Thymus (tissue), 14 donors: ENCODE measurements at places on chromosomes 13 and 19. TPM values are rescaled to one million over a fixed set of nuclear protein-coding genes. Genes with fewer than 3 reads are reported as not detected.

PDX1 gene
- not detected for total RNA-seq

NLRP12 gene
- total RNA-seq = 0.24 TPM

RNF113B gene
- total RNA-seq = not detected

DHRS12 gene
- total RNA-seq = 7.5 TPM

MKNK2 gene
- 59.4 TPM for total RNA-seq

FFAR2 gene
- total RNA-seq = 0.47 TPM

FXYD3 gene
- total RNA-seq = 22.8 TPM

GARIN5A gene
- total RNA-seq = 2.9 TPM

ELOF1 gene
- total RNA-seq = 54.9 TPM

DNA sequence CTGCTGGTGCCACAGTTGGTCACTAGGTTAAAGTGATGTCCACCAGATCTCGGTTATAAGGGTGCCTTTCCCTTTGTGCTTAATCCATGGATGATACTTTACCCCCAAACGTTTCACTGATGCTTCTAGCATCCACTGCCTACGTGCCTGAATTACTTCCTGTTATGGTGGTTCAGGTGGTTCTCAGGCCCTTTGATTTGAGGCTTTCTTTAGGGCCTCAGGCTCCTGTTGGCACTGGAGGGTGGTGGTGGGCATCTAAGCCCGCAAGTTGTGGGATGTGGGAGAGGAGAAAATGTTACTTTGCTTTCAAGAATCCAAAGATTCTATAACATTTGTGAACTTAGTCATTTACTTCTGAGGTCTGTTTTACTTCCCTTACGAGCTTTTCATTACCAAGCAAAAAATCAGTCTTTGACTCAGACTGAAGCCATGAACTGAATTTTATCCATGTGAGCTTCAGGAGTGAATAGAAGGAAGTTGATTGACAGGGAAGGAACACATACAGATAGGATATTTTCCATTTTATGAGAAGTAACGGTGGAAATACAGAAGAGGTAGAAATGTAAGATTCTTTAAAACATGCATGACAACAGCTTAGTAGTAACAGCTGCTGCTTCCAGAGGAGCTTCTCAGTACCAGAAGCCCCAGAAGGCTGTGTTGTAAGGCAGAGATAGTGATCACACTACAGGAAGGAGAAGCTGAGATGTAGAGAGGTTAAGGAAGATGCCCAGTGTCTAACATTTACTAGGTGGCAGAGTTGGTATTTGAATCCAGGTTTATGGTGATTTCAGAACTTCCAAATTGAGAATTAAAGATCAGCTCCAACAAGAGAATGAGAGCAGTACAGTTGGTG, 65.0 kb downstream of the ARHGEF7 start:
- peaks cover 100% of the 10 kb centered on the region for H3K4me1 ChIP-seq
- DNase-seq = peak; percentile 92
- peaks cover 35% of the 10 kb centered on the region for H3K36me3 ChIP-seq
- H3K4me3 ChIP-seq = peak overlapping the region; percentile 13

- no peak for DNase-seq
- H3K4me3 ChIP-seq = no peak overlapping the region
- H3K27ac ChIP-seq = no peak overlapping the region
These were observed 36.1 kb downstream of the CEP89 start for GRCh38 chr19:32935629-32936028.

GRCh38 chr13:23748109-23748990, 140.8 kb downstream of the MIPEP start:
- H3K36me3 ChIP-seq = no peaks in the 10 kb centered on the region
- H3K4me3 ChIP-seq = no peak overlapping the region
- no peaks in the 10 kb centered on the region for H3K27me3 ChIP-seq
- H3K27ac ChIP-seq = no peak overlapping the region
- DNase-seq = no peak

- H3K27me3 ChIP-seq = peaks cover 25% of the 10 kb centered on the region
- H3K4me3 ChIP-seq = peak overlapping the region; percentile 51
- no peak overlapping the region for H3K27ac ChIP-seq
- H3K4me1 ChIP-seq = peaks cover 10% of the 10 kb centered on the region
These were observed 18.2 kb downstream of the IL17D start for GRCh38 chr13:20721454-20722357.

DNA sequence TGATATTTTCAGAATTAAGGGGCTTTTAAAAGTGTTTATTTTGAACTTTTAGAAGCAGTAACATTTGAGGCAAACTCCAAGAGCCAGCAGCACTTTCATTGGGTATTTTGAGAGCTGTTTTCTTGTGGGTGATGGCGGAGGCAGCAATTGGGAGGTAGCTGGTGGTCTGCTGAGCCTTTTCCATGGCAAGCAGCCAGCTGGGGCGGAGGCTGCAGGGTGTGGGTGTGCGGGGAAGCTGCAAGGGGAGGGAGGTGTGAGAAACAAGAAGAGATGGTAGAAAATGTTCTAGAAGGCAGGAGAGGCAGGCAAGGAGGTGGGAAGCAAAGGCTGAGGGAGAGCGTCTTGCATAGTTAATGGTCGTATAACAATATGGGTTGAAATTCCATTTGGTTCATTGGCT, 223.4 kb upstream of the HTR2A start:
- H3K27me3 ChIP-seq = no peaks in the 10 kb centered on the region
- H3K36me3 ChIP-seq = no peaks in the 10 kb centered on the region
- H3K4me1 ChIP-seq = no peaks in the 10 kb centered on the region
- no peak overlapping the region for H3K4me3 ChIP-seq

- DNase-seq = no peak
- no peaks in the 10 kb centered on the region for H3K27me3 ChIP-seq
- H3K36me3 ChIP-seq = peaks cover 18% of the 10 kb centered on the region
- H3K4me3 ChIP-seq = no peak overlapping the region
- no peak overlapping the region for H3K27ac ChIP-seq
These were observed 4.4 kb downstream of the MED26 start for GRCh38 chr19:16623576-16623975.

DNA sequence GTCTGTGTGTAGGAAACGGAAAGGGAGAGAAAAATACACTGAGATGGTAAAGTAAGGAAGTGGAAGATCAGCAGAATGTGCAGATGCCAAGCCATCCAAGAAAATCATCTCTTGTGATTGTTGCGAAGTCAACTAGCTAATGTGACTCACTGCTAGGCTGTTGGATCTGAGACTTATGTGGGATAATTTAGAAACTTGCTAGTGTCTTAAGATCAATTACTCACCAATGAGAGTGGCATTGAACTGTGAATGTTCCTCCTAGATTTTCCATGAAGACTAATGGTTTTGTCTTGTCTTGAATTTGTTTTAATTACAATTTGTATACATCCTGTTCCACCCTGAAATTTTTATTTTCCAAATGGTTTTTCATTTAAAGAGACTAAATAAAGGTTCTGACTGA, 771.6 kb downstream of the EFNB2 start:
- H3K27ac ChIP-seq = no peak overlapping the region
- no peaks in the 10 kb centered on the region for H3K36me3 ChIP-seq
- no peak overlapping the region for H3K4me3 ChIP-seq
- no peaks in the 10 kb centered on the region for H3K27me3 ChIP-seq
- no peak for DNase-seq
- no peaks in the 10 kb centered on the region for H3K4me1 ChIP-seq

DNA sequence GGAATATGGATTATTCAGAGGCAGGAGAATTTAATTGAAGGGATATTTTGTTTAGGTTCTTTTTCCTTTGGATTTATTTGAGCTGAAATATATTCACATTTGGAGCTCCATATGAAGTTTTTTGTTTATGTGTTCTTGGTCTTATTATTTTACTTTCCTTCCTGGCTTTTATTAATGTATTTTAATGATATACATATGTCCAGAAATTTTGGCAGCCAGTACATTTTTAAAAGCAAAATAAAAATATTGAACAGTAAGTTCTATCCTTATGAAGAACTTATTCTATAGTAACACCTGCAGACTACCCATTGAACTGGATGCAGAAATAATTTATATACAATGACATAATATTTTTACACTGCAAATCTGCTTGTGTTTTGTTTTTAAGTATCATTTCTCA, 323.6 kb downstream of the GPC6 start:
- no peak overlapping the region for H3K27ac ChIP-seq
- no peaks in the 10 kb centered on the region for H3K27me3 ChIP-seq
- H3K36me3 ChIP-seq = no peaks in the 10 kb centered on the region
- no peaks in the 10 kb centered on the region for H3K4me1 ChIP-seq
- no peak for DNase-seq
- no peak overlapping the region for H3K4me3 ChIP-seq

DNA sequence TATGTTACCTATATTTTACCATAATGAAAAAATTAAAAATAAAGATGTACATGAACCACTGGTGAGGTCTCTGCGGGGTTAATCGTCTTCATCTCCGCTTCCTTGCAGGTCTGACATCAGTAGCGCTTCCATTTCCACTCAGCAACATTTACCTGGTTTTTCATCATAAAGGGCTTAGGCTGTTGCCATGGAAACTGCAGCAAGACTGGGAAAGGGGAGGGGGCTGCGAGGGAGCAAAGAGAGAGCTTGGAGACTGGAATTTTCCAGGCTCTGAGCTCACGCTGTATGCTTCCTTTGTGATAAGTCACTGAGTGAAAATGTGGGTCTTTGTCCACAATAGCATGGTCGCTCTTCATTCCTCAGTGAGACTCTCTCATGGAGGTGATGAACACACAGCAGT, 136.6 kb upstream of the USP29 start:
- no peaks in the 10 kb centered on the region for H3K27me3 ChIP-seq
- H3K27ac ChIP-seq = no peak overlapping the region
- H3K4me3 ChIP-seq = no peak overlapping the region
- H3K36me3 ChIP-seq = no peaks in the 10 kb centered on the region
- no peaks in the 10 kb centered on the region for H3K4me1 ChIP-seq

GRCh38 chr13:64154514-64154913, 2738.9 kb upstream of the PCDH20 start:
- H3K4me1 ChIP-seq = no peaks in the 10 kb centered on the region
- H3K4me3 ChIP-seq = no peak overlapping the region
- no peaks in the 10 kb centered on the region for H3K27me3 ChIP-seq
- no peak for DNase-seq

DNA sequence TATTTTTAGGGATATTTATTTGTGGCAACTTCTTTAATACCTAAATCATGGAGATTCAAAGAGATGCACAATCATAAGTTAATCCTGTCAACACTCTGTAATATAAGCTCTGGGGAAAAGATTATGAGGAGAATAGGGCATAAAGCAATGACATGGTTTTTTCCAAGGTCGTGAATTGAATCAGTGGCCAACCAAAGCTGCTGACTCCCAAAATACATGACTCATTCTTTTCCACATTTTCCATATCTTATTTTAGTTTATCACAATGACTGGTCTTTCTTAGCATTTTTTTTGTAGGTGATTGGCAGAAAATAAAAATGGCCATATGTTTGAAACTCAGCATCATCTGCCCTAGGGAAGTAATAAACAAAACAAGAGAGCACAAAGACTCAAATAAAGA, 28.5 kb upstream of the RBM26 start:
- no peaks in the 10 kb centered on the region for H3K4me1 ChIP-seq
- no peaks in the 10 kb centered on the region for H3K36me3 ChIP-seq
- H3K27ac ChIP-seq = no peak overlapping the region
- H3K4me3 ChIP-seq = no peak overlapping the region
- no peak for DNase-seq

DNA sequence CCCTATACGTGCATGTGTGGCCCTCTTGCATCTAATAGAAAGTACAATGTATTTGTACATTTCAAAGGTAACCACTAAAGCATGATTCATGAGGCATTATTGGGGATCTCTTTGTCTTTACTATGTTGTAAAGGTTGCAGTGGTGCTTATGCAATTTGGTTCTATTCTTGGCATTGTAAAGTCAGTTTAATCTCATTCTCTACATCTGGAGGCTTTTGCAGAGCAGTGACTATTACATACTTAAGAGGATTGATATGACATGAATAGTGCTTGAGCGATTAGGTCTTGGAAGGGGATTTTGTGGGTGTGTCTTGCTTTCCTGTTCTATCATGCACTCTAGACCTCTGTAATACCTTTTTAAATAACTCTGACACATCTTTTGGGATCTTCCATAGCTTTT, 610.0 kb downstream of the EFNB2 start:
- no peak overlapping the region for H3K4me3 ChIP-seq
- no peaks in the 10 kb centered on the region for H3K27me3 ChIP-seq
- no peaks in the 10 kb centered on the region for H3K4me1 ChIP-seq
- DNase-seq = no peak
- H3K27ac ChIP-seq = no peak overlapping the region
- H3K36me3 ChIP-seq = no peaks in the 10 kb centered on the region

DNA sequence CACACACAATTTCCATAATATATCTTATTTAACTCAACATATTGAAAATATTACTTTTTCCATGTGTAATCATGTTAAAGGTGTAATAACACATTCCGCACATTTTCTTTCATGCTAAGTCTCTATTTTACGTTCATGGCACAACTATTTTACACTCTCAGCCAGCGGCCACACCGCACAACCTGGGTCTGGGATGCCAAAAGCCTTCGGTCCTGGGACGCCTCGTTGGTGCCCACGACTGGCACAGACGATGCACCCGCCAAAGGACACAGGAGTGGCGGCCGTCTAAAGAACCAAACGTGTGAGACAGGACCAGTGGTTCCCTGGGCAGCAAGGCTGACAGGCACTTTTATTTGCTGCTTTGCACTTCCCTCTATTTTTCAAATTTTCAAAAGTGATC, 10.0 kb upstream of the PROZ start:
- H3K4me3 ChIP-seq = no peak overlapping the region
- DNase-seq = no peak
- no peak overlapping the region for H3K27ac ChIP-seq
- no peaks in the 10 kb centered on the region for H3K36me3 ChIP-seq
- H3K27me3 ChIP-seq = peaks cover 11% of the 10 kb centered on the region
- no peaks in the 10 kb centered on the region for H3K4me1 ChIP-seq

GRCh38 chr13:39510316-39510695, 92.7 kb downstream of the LHFPL6 start:
- no peaks in the 10 kb centered on the region for H3K27me3 ChIP-seq
- DNase-seq = no peak
- H3K4me3 ChIP-seq = no peak overlapping the region
- no peaks in the 10 kb centered on the region for H3K36me3 ChIP-seq
- H3K4me1 ChIP-seq = no peaks in the 10 kb centered on the region
